Stimulated activated CD8-positive, alpha-beta memory T cell treated with anti-CD3 and anti-CD28 coated beads, Interleukin-12 subunit alpha, Interleukin-12 subunit beta, amount 100 ng/mL, for 1 hour (primary cell): ENCODE measurements at places on chromosomes 16 and 17.

DNA sequence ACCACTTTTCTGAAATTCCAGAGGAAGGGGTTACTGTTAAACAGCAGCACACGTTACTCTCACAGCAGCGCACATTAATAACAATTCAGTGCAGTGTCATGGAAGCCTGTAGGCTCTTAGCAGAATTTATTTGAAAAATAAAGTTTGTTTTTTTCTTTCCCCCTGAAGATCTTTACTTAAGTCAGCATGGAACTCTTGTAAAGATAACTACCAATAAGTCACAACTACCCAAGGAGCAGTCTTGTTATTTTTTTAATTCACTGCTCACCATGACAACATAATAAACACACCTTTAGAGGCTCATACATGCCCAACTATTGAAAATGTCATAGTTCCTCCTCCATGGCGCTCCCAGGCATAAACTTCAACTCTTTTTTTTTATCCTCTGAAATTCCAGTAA, 31.8 kb upstream of the PSMD7 start:
- DNase-seq, result no peak

GRCh38 chr17:60361889-60362288, 30.0 kb downstream of the USP32 start:
- no peak for DNase-seq

DNA sequence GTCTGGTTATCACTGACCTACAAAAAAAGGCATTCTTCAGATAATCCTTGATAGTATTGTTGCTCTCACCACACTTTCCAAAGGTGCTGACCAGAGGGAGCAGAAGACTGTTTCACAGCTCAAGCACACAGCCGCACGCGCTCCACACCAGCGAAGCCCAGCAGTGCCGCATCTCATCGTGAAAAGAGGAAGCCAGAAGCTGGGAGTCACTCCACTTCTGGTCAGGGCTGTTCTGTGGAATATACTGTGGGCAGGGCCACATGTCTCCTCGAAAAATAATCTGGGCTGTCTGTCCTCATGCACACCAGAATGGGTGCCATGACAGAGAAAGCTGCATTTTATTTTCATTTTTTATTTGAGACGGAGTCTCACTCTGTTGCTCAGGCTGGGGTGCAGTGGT, 7.3 kb upstream of the PRSS36 start:
- no peak for DNase-seq

- DNase-seq, result no peak
Observed at GRCh38 chr17:66025551-66025950, 166.4 kb downstream of the CEP112 start.

DNA sequence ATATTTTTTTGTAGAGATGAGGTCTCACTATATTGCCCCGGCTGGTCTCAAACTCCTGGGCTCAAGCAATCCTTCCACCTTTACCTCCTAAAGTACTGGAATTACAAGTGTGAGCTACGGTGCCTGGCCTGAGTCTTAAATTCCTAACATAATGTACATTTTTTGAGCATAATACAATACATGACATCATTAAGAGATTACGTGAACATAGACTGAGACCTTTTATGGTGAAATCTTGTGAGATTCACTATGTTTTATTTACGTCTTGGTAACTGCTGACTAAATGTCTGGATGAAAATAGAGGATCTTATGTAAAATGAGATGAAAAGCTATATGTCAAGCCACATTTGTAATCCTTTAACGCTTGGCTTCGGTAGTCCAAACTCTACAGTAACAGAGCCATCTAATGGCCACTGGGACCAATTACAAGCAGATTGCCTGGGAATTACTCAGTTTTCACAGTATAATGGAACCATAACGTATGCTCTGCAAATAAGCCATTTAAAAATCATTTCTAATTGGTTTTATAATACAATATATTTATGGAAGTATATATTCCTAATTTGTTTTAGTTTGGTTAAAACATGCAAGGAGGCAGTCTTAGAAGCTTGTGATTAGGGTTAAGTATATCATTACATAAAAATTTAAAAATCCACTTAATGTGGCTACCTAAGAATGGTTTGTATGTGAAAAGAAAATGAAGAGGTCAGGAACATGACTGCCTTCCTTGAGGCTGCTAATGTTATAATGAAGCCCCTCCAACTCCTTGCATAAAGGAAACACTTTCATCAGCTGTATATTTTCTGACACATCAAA, 8.1 kb upstream of the EFCAB13 start:
- no peak for DNase-seq

- no peak for DNase-seq
Observed at GRCh38 chr17:13320046-13320785, 281.5 kb downstream of the HS3ST3A1 start.

DNA sequence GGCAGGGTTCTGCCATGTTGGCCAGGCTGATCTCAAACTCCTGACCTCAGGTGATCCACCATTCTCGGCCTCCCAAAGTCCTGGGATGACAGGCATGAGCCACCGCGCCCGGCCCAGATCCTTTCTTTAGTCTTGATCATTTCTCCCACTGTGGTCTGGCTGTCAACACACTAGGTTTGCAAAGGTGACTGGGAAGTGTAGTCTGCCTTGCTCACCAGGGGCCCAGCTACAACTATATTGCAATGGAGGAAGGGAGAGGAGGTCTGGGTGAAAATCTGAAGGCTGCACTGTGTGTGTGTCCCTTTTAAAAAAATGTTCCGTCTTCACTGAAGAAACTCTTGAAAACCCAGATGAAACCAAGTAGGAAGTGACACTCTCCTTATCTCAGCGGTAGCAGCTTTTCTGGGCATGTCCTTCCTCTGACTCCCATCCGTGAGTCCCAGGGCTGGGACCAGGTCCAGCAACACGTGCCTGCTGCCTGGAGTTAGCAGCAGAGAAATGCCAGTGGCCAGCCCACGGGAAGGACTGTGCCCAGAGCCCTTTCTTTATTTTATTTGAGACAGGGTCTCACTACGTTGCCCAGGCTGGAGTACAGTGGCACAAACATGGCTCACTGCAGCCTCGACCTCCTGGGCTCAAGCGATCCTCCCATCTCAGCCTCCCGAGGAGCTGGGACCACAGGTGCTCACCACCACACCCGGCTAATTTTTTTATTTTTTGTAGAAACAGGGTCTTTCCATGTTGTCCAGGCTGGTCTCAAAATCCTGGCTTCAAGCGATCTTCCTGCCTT, 17.8 kb upstream of the KIF19 start:
- DNase-seq, result no peak

- DNase-seq, result no peak
Observed at GRCh38 chr17:81925860-81926450, 1.6 kb downstream of the MAFG start.

DNA sequence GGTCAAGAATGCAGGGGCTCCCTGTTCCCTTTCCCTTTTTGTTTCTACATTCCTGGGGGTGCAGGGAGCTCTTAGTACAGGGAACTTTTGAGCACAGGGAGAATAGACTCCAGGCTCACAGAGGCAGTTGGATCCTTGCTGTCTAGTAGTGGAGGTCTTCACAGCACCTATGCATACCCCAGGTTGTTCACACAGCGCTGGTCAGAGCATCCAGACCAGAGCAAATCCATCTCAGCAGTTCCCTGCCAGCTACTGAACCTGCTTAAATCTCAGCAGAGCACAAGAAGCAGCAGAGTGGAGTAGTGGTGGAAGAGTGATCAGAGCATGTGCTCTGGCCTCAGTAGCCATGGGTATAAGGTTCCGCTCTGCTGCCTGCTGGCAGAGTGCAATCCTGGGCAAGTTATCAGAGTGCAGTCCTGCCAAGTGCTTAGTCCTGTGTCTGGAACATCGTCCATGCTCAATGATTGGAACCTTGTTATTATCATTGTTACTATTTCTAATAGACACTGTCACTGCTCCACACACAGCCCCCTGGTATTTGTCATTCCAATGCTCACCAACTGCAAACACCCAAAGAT, 220.4 kb downstream of the CBLN1 start:
- DNase-seq, result no peak

- no peak for DNase-seq
Observed at GRCh38 chr17:82100502-82101298, 2.7 kb upstream of the FASN start.

DNA sequence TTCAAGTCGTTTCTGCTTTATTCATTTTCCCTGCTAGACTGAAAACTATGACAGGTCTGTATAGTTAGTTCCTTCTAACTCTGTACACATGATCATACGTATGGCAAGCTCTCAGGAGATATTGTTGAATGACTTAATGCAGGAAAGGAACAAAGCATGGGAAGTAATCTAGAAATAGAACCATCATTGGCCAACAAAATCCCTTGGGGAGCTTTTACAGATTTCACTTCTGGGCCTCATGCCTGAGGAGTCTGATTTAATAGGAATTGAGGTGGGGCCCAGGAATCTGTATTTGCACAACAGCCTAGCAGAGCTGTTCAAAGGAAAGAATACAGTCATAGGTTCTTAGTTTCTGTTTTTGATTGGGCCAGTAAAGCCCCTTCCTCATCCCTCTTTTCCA, 229.2 kb downstream of the MAP2K6 start:
- no peak for DNase-seq

GRCh38 chr17:72394531-72394930, 273.7 kb downstream of the SOX9 start:
- DNase-seq, result no peak
